Fibroblast of lung (primary cell): ENCODE measurements at places on chromosomes 3 and 15. TPM values are rescaled to one million over a fixed set of nuclear protein-coding genes. Genes with fewer than 3 reads are reported as not detected.

CTXND1 gene
- total RNA-seq = under 0.01 TPM in 2 replicates

LRTM1 gene
- not detected in 2 replicates for total RNA-seq

HDC gene
- total RNA-seq = not detected in 2 replicates

POLR2M gene
- total RNA-seq = 287 and 595 TPM in 2 replicates

FAM81A gene
- total RNA-seq = 0.26 and 0.33 TPM in 2 replicates

ACTRT3 gene
- total RNA-seq = 3.1 and 6.1 TPM in 2 replicates

OXSR1 gene
- 27.7 and 32.7 TPM in 2 replicates for total RNA-seq

PRR20G gene
- total RNA-seq = not detected in 2 replicates

CYP1A2 gene
- total RNA-seq = not detected in 2 replicates

RUBCN gene
- 7.7 and 13.0 TPM in 2 replicates for total RNA-seq

SH2D7 gene
- total RNA-seq = not detected in 2 replicates

GOLGA6L10 gene
- 0.26 and 0.99 TPM in 2 replicates for total RNA-seq

ADCY5 gene
- total RNA-seq = 0.50 and 0.51 TPM in 2 replicates

PTPRG gene
- 64.5 and 97.9 TPM in 2 replicates for total RNA-seq

CFAP100 gene
- total RNA-seq = not detected in 2 replicates

METTL6 gene
- total RNA-seq = 37.3 and 40.8 TPM in 2 replicates

COMMD2 gene
- total RNA-seq = 28.0 and 28.6 TPM in 2 replicates

PP2D1 gene
- total RNA-seq = not detected in 2 replicates

LOXL1 gene
- 65.6 and 91.4 TPM in 2 replicates for total RNA-seq
